ENCODE measurements at places on chromosomes 11 and 22.
A peak's percentile ranks its signal among the peaks of the same experiment; 100 is the strongest.

DNA sequence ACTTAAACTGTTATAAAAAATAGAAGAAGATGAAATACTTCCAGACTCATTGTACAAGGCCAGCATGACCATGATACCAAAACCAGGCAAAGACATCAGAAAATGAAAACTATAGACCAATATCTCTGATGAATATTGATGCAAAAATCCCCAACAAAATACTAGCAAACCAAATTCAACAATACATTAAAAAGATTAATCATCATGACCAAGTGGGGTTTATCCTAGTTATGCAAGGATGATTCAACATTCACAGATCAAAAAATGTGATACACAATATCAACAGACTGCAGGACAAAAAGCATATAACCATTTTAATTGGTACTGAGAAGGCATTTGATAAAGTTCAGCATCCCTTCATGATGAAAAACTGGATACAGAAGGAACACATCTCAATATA lies 824.5 kb upstream of the RAG2 start:
- no peak for DNase-seq

DNA sequence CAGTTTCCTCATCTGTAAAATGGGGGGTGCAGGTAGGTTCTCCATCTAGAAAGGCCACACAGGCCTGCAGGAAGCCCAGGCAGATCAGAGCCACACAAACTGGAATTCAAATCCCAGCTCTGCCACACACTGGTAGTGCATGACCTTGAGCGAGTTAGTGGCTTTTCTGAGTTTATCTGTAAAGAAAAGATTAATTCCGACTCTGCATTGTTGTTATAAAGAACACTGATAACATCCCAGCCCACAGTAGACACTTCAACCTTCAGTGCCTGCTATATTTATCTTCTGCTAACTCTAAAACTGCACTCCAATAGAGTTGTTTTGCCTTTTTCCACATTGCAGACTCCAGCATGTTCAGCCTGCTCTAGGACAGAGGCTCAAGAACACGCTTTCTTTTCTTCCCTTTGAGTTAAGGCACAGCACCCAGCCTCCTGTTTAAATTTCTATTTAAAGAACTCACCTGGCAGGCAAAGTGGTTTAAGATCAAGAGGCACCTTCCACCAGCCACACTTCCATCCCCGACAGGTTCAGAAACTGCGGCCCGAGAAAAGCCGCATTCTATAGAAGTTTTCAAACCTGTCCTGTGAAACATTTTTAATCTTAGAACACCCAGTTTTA lies 133.9 kb downstream of the PLEKHA7 start:
- DNase-seq = no peak

- no peak for DNase-seq
Measured at GRCh38 chr11:65448418-65449105, 26.0 kb downstream of the NEAT1 start.

GRCh38 chr22:47367107-47367690 lies 604.7 kb downstream of the TBC1D22A start:
- DNase-seq = peak; percentile 15

DNA sequence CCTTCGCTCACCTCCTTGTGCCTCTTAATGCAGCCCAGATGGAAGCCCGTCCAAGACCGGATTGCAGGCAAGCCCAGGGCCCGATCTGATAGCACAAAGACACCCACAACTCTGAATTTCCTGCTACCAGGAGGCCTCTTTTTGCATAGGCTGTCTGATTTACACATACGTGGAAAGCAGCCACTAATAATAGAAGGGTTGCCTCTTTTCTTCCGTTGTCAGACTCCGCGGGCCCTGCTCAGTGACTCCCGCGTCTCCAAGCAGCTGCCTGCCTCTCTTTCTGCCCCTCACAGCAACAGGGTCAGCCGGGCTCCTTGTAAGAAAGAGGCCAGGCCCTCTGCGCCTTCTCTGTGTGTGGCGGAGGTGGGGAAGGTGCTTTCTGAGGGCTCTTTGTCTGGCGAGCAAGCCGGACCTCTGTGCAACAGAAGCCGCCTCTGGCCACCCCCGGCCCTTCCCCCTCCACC lies 26.7 kb downstream of the FLI1 start:
- DNase-seq = no peak

GRCh38 chr11:64842366-64842759 lies 2.1 kb downstream of the CDC42BPG start:
- DNase-seq = peak; percentile 74

GRCh38 chr11:17449158-17449557 lies 27.5 kb downstream of the ABCC8 start:
- DNase-seq = no peak

DNA sequence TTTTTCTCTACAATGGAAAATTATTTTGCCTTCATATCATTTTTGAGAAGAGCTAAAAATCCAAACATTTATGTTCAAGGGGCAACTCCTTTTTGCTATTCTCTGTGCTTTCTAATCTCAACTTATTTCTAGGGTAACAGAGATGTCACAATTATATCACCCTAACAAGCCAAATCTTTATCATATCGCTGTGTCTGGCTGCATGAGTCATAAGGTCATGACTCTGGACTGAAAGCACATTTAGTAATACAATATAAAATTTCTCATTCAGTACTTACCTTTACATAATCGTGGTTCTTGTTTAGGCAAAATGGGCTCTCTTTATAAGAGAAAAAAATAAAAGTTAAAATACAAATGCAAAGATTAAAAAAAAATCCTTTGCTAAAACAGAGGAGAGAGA lies 326.0 kb downstream of the CASP12 start:
- DNase-seq = no peak

DNA sequence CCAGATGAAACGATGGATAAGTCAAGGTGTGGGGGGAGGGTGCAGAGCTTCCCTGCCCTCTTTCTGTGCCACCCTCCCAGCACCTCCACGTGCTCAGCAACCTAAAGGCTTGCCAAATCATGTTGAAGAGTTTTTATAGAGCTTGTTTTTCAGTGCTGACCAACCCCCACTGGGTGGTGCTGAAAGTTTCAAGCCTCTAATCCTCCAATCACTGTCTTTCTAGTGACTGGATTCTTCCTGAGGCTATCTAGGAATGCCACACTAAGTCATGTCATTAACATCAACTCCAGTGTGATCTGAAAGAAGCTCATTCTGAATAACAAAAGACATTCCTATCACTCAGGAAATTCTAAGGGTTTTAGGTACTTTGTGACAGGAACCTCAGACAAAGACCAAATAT lies 382.6 kb downstream of the DYNC2H1 start:
- no peak for DNase-seq

- no peak for DNase-seq
Measured at GRCh38 chr11:5597953-5598352, 1.5 kb downstream of the TRIM6 start.

- DNase-seq = no peak
Measured at GRCh38 chr11:2537010-2537705, 92.3 kb downstream of the KCNQ1 start.

DNA sequence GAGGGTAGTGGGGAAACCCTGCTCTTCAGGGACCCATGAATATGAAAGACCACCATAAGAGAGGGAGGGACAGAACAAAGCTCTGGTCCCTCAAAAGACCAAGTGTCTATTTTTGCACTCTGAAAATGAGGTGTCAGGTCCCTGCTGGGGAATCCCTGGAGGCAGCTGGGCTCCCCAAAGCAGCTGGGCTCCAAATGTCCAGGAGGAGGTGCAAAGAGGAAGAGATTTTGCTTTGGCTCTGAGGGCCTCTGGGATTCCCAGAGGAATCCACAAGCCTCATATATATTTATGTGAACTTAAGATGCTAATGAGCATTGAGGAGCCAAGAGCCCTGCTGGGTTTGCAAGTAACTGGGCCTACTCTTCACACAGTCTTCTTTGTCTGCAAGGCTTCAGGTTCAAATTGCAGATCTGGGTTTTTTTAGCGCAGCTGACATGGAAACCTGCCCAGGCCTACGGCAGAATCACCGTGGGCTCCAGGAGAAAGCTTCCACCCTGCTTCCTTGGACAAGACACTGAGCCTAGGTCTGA lies 26.0 kb downstream of the CLMP start:
- DNase-seq = no peak

GRCh38 chr22:20550851-20551744 lies 43.7 kb downstream of the MED15 start:
- DNase-seq = no peak

GRCh38 chr11:57499413-57499982 lies 16.0 kb downstream of the SLC43A1 start:
- peak; percentile 94 for DNase-seq

DNA sequence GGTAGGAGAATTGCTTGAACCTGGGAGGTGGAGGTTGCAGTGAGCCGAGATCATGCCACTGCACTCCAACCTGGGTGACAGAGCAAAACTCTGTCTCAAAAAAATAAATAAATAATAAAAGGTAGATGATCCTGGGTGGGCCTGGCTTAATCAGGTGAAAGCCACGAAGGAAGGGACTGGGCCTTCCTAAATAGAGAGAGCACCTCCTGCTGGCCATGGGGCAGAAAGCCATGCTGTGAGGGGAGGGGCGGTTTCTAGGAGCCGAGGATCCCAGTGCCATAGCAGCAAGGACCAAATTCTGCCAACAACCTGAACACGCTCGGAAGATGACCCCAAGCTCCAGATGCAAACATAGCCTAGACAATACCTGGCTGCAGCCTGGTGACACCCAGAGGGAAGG lies 24.5 kb upstream of the DGKZ start:
- DNase-seq = peak; percentile 29

DNA sequence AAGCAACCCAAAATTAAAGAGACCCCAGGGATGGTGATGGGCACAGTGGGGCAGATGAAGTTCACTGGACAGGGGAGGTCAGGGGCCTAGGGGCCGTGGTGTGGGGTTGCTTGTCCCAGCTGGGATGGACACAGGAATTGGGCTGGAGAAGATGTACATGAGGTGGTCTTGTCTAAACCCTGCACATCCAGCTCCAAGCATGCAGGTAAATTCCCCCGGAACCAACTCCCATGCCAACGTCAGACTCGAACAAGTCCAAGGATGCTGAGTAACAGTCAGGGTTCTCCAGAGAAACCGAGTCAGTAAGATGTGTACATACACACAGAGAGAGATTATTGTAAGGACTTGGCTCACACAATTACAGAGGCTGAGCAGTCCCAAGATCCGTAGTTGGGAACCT lies 28.9 kb downstream of the TSPAN32 start:
- no peak for DNase-seq

- no peak for DNase-seq
Measured at GRCh38 chr11:25777343-25777742, 554.6 kb upstream of the ANO3 start.

- no peak for DNase-seq
Measured at GRCh38 chr22:24526191-24526590, 28.7 kb downstream of the GUCD1 start.

DNA sequence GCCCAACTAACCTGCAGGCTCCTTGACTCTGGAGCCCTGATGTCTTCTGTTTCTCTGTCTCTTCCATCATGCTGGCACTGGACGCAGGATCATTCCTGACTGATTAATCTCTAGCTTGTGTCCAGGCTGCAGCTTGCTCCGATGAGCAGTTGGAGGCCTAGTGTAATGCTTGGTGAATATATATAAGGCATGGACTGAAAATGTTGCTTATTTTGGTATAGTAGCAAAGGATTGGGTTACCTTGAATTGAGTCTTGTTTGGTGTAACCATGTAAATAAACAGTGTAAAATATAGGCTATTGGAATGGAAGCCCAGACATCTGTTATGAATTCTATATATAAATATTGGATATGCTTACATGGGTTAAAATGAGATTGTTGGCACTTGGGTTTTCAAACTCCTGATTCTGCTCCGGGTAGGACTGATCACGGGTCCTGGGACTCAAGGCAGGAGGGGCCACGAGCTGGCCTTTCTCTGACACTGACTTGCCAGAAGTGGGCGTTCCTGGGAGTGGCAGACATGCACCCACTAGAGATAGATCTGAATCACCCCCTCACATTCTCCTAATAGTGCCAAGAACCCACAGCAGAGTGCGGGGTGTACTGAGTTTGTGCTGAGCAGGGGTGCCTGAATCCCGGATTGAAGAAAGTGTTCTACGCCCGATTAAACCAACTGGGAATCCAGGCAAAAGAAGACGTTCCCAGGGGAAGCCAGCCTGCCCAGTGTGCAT lies 25.8 kb downstream of the LRP5 start:
- no peak for DNase-seq

DNA sequence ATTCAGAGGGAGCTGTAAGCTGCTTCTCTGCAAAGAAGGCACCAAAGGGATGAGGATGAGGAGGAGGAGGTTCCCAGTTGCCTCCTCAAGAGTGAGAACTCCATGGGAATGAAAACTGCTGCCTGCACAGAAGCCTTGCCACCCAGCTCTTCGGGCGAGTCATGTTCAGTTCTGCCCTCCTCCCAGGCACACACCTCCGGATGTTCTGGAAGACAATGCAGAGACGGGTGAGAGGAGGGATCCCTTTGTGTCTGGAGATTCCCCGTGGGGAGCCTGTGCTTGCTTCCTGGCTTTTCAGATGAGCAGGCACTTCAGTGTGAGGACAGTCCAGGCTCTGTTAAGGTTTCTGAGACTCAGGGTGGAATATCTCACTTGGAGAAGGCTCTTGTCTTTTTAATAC lies 295.6 kb downstream of the DDX10 start:
- no peak for DNase-seq

- peak; percentile 4 for DNase-seq
Measured at GRCh38 chr22:37249986-37250385, 5.9 kb upstream of the RAC2 start.

DNA sequence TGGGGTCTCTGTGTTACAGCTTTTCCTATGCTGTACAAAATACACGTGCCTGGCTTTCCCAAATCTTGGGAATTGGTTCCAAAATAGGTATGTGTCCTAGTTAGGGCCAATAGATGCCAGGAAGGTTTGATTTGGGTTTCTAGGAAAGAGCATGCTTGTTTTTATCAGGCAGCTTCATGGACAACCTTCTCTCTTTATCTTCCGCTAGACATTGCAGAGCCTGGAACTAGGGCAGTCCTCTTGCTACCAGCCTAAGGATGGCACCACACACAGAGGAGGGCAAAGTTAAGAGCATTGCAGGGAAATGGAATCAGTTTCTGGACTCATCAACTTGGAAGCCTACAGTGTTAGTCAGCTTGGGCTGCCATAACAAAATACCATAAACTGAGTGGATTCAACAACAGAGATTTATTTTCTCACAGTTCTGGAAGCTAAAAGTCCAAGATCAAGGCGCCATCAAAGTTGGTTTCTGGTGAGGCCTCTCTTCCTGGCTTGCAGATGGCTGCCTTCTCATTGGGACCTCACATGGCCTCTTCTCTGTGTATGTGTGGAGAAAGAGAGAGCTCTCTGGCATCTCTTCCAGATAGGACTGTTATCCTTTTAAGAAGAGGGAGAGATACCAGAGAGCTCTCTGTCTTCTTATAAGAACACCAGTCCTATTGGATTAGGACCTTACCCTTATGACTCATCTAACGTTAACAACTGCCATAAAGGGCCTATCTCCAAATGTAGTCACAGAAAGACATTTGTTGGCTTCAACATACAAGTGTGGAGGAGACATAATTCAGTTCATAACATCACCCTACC lies 27.3 kb upstream of the CREB3L1 start:
- no peak for DNase-seq
